CD8-positive, alpha-beta memory T cell (primary cell): ENCODE measurements at places on chromosomes 4 and X.

DNA sequence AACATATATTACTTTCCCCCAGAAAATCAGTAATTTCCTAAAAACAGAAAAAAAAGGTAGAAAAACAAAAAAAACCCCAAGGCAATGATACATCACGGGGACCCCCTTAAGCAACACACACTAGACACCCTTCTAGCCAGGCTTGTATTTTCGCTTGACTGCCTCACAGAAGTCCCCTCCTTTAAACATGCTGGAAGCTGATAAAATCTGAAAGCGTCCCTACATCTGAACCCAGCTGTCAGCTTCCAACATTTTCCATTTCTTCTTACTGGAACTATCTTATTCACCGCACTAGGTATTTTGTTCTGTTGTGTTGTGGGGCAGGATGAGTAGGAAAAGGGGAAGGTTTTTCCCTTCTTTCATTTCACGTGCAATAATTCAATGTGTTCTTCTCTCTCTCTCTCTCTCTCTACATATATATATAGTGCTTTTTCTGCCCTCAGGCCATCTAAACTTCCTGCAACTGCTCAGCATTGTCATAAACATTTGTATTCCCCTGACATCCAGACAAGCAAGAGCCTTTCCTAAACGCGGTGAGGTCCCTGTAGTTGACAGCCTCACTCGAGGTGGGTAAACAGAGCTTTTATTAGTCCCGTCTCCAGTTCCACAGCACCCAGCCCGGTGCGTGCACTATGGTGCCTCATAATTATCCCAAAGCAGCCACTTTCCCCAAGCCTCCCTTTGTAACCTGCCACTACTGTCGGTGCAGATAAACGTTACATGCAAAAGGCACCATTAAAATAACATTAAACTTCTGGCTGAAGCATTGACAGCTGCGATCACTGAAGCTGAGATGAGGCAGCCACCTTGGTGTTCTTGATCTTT is 82.5 kb downstream of the GATB start:
- H3K4me3 ChIP-seq: no peak overlapping the region
- H3K36me3 ChIP-seq: no peaks in the 10 kb centered on the region
- no peaks in the 10 kb centered on the region for H3K27me3 ChIP-seq
- no peak overlapping the region for H3K27ac ChIP-seq
- no peaks in the 10 kb centered on the region for H3K4me1 ChIP-seq
- no peak for DNase-seq

- H3K36me3 ChIP-seq: no peaks in the 10 kb centered on the region
- H3K4me1 ChIP-seq: no peaks in the 10 kb centered on the region
- no peak overlapping the region for H3K4me3 ChIP-seq
- no peak for DNase-seq
Observed at GRCh38 chr4:81214144-81214880, 710 bp downstream of the PRKG2 start.

GRCh38 chrX:140440876-140441275 is 64.0 kb downstream of the SOX3 start:
- no peaks in the 10 kb centered on the region for H3K27me3 ChIP-seq
- no peak overlapping the region for H3K4me3 ChIP-seq
- no peak for DNase-seq
- H3K27ac ChIP-seq: no peak overlapping the region
- no peaks in the 10 kb centered on the region for H3K4me1 ChIP-seq
- H3K36me3 ChIP-seq: no peaks in the 10 kb centered on the region

DNA sequence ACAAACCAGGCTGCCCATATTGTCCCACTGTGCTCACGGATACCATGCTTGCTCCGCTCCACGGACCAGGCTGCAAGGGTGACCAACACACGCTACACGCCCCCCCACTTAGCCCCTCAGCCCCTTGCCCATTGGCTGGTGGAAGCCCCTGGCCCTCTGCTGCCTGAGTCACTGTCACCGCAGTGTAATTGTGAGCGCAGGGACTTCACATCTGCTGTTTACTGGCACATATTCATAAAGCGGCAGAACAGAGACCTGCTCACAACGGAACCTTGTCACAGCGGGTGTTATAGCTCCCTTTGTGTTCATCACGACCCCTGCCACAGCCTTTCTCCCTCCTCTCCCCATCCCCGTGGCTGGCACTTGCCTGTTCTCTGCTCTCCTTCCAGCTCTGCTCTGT is 83.7 kb downstream of the PSAPL1 start:
- no peaks in the 10 kb centered on the region for H3K36me3 ChIP-seq
- H3K4me1 ChIP-seq: no peaks in the 10 kb centered on the region
- no peak overlapping the region for H3K4me3 ChIP-seq
- no peak for DNase-seq
- H3K27ac ChIP-seq: no peak overlapping the region

GRCh38 chr4:153115322-153116290 is 88.6 kb upstream of the TRIM2 start:
- peak overlapping the region; percentile 45 for H3K4me3 ChIP-seq
- no peaks in the 10 kb centered on the region for H3K36me3 ChIP-seq
- H3K27me3 ChIP-seq: no peaks in the 10 kb centered on the region
- DNase-seq: peak; percentile 90
- peak overlapping the region; percentile 22 for H3K27ac ChIP-seq
- peaks cover 61% of the 10 kb centered on the region for H3K4me1 ChIP-seq

GRCh38 chrX:142312591-142312990 is 107.5 kb upstream of the MAGEC2 start:
- H3K36me3 ChIP-seq: no peaks in the 10 kb centered on the region
- H3K27ac ChIP-seq: no peak overlapping the region
- H3K4me3 ChIP-seq: no peak overlapping the region
- DNase-seq: no peak

GRCh38 chr4:114088481-114088880 is 109.0 kb upstream of the ARSJ start:
- DNase-seq: no peak
- no peaks in the 10 kb centered on the region for H3K27me3 ChIP-seq
- H3K4me1 ChIP-seq: no peaks in the 10 kb centered on the region
- no peak overlapping the region for H3K27ac ChIP-seq
- H3K4me3 ChIP-seq: no peak overlapping the region
- no peaks in the 10 kb centered on the region for H3K36me3 ChIP-seq

GRCh38 chrX:4314586-4314985 is 601.1 kb upstream of the PRKX start:
- no peak overlapping the region for H3K4me3 ChIP-seq

DNA sequence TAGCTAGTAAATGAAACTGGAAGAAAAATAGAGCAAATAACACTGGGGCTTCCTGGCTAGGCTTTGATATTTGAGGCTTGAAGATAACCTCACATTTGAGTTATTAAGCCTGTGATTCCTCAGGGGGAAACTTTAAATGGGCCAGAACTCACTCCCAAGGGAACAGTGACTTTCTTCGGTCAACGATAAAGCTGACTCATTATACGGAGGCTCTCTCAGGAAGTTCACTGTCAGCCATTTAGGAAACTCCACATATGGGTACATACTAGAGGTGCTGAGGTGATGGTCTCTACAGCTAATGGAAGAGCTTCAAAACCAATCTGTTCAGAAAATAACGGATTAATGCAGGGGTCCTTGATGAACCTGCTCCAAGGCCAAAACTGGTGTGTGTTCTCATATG is 120.8 kb downstream of the SH2D1A start:
- no peaks in the 10 kb centered on the region for H3K36me3 ChIP-seq
- no peak overlapping the region for H3K4me3 ChIP-seq
- no peak for DNase-seq
- H3K27ac ChIP-seq: no peak overlapping the region

DNA sequence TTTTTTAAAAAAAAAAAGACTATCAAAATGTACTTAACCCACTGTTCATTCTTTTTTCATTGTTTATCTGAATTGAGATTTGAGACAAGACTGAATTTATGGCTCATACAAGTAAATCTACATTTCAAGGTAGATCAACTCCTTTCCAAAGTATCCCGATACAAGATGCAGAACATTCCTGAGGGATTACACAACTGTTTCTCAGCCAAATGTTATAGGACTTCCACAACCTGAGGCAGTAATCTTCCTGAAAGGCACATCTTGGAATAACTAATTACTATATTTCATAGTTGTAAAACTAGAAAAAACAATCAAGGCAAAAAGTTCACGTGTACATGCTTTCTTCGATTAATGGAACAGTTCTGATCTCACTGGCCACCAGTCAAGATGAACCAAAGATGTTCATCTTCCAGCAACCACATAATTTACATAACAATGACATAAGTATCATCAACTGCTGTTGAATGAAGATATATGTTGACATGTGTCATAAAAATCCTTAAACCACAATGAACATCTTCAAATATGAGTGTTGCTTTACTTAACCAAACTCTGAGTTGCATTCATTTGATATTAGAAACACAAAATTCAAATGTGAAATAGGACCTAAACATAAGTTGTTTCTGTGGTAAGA is 225.2 kb upstream of the DKK2 start:
- H3K27me3 ChIP-seq: no peaks in the 10 kb centered on the region
- no peaks in the 10 kb centered on the region for H3K4me1 ChIP-seq
- DNase-seq: no peak

GRCh38 chr4:74056858-74057562 is 18.5 kb upstream of the CXCL3 start:
- no peaks in the 10 kb centered on the region for H3K4me1 ChIP-seq
- no peak overlapping the region for H3K4me3 ChIP-seq
- H3K36me3 ChIP-seq: no peaks in the 10 kb centered on the region
- peak overlapping the region; percentile 35 for H3K27ac ChIP-seq
- H3K27me3 ChIP-seq: no peaks in the 10 kb centered on the region
- no peak for DNase-seq

DNA sequence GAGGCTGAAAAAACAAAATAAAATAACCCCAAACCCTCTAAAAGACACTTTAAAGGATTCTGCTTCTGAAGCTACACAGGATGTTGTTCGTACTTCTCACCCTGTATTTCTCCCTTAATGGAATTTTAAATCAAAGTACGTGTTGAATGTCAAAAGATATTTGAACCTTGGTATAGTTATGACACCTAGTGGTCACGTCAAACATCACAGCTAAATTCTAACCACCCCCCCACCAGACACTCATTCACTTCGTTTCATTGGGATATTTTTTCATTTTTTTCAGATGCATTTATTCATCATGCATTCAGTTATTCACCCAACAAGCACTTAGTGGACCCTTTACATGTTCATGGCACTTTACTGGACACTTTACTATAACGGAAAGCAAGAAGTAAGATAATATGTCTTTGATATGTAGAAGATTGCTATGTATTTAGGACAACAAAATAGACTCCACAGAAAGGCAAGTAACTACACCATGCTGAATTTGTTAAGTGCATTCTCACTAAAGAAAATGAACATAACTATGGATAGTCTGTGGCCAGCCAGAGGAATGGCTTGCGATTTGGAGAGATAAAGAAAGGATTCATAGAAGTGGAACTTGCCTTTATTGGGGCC is 62.5 kb upstream of the GPR174 start:
- H3K36me3 ChIP-seq: no peaks in the 10 kb centered on the region
- H3K4me1 ChIP-seq: peaks cover 19% of the 10 kb centered on the region
- H3K27ac ChIP-seq: peak overlapping the region; percentile 1

- no peaks in the 10 kb centered on the region for H3K27me3 ChIP-seq
- H3K4me3 ChIP-seq: no peak overlapping the region
- peaks cover 9% of the 10 kb centered on the region for H3K4me1 ChIP-seq
- no peaks in the 10 kb centered on the region for H3K36me3 ChIP-seq
Observed at GRCh38 chr4:2132438-2132837, 73.3 kb downstream of the NAT8L start.

- H3K27ac ChIP-seq: no peak within 1 kb of the TSS
- H3K4me1 ChIP-seq: peaks cover 8% of the 10 kb centered on the region
- DNase-seq: no peak
- peaks cover 5% of the 10 kb centered on the region for H3K27me3 ChIP-seq
- H3K36me3 ChIP-seq: no peaks in the 10 kb centered on the region
Observed at GRCh38 chr4:142846108-142846728, at the start of gene INPP4B. TSS of gene INPP4B (minus strand) at chr4:142846301.

DNA sequence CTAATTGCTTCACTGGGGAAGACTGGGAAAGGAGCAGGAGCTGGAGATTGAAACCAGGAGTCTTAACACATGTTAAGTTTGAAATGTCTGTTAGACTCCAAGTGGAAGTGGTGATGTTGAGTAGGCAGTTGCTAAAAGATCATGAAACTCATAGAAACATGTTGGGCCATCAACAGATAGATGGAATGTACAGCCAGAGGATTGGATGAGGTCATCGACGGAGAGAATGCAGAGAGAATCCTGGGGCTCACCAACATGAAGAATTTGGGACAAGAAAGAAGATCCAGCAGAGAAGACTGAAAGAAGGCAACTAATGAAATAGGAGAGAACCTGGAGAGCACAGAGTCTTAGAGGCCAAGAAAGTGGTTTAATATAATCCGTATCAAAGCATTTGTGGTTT is 19.4 kb upstream of the TSPAN5 start:
- no peaks in the 10 kb centered on the region for H3K4me1 ChIP-seq
- DNase-seq: no peak
- H3K27ac ChIP-seq: no peak overlapping the region
- H3K4me3 ChIP-seq: no peak overlapping the region

- H3K36me3 ChIP-seq: no peaks in the 10 kb centered on the region
- no peak for DNase-seq
- no peak overlapping the region for H3K27ac ChIP-seq
- H3K4me1 ChIP-seq: peaks cover 4% of the 10 kb centered on the region
Observed at GRCh38 chr4:6250235-6250983, 19.2 kb upstream of the WFS1 start.

DNA sequence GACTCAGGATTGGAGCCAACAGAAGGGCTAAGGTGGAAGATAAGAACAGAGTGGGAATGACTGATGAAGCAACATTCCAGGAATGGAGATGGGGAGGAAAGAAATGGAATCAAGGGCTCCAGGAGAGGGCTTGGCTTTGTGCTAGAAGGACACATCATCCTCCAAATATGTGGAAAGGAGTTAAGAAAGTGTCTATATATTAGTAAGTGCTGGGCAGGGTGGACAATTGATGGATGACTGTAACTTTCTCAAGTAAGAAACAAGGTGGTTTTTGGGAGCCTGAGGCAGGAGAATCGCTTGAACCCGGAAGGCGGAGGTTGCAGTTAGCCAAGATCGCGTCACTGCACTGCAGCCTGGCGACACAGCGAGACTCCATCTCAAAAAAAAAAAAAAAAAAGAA is 71.6 kb upstream of the NFKB1 start:
- no peak overlapping the region for H3K4me3 ChIP-seq
- H3K36me3 ChIP-seq: no peaks in the 10 kb centered on the region
- DNase-seq: no peak
- H3K27me3 ChIP-seq: no peaks in the 10 kb centered on the region
- H3K27ac ChIP-seq: no peak overlapping the region

GRCh38 chr4:136706942-136707341 is 825.4 kb downstream of the PCDH18 start:
- no peak overlapping the region for H3K27ac ChIP-seq
- H3K4me1 ChIP-seq: no peaks in the 10 kb centered on the region
- H3K27me3 ChIP-seq: no peaks in the 10 kb centered on the region

DNA sequence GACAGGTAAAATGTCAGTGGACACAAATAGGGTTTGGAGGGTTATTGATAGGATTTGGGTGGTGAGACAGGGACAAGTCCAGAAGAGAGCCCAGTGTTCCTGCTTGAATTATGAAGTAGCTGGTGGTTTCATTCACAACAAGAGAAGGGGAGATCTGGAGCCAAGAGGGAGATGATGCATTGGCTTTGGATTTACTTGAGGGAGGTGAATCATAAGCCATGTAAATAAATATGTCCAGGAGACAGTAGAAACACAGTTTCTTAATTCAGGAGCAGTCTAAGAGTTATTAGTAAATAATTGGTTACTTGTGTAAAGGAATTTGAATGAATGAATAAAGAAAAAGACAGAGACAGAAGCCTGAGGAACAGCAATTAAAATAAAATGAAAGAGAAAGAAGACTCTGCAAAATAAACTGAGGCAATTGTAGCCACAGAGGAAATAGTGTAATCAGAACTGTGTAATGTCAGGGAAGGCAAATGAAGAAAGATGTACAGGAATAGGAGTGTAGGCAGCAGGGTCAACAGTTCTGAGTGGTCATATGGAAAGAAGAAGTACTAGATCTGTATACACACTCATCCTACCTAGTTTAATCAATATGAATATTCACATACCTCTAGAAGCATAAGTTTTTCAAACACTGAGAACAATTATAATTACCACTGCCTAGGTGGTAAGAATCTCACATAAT is 50.2 kb upstream of the CXCL8 start:
- no peak overlapping the region for H3K27ac ChIP-seq
- H3K27me3 ChIP-seq: no peaks in the 10 kb centered on the region
- no peaks in the 10 kb centered on the region for H3K36me3 ChIP-seq
- no peak overlapping the region for H3K4me3 ChIP-seq
